D721Med (cell line): ENCODE measurements at places on chromosomes 6 and 20.

DNA sequence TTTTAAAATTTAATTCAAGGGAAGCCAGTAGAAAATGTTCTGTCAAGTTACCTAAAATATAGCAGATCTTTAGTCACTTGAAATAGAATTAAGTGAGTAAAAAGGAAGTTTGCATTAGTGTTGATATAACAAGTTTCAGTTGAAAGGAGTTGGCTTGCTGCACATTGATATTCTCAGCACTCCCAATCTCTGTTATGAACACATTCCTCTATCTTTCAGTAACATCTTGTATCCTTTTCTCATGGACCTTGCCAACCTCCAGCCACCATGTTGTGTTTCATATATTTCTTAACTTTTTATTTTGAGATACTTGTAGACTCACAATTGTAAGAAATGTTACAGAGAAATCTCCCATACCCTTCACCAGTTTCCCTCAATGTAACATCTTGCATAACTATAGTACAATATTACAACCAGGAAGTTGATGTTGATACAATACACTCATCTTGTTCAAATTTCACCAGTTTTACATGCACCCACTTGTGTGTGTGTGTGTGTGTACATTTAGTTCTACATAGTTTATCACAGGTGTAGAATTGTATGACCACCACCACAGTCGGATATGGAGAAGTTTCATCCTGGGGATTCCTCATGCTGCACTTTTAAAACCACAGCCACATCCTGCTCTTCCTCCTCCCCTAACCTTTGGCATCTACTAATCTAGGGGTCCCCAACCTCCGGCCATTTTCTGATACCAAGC, 20.2 kb upstream of the PAQR8 start:
- DNase-seq = no peak

GRCh38 chr6:92024110-92024509, 1395.2 kb downstream of the EPHA7 start:
- no peak for DNase-seq

- no peak for DNase-seq
These were observed 51.7 kb downstream of the MOCS1 start for GRCh38 chr6:39882531-39882899.

- DNase-seq = no peak
These were observed 104.5 kb upstream of the RNF217 start for GRCh38 chr6:124857746-124858145.

- no peak for DNase-seq
These were observed 211.3 kb upstream of the RUNX2 start for GRCh38 chr6:45116714-45117410.

- no peak for DNase-seq
These were observed 140.1 kb downstream of the BTBD9 start for GRCh38 chr6:38499529-38500096.

DNA sequence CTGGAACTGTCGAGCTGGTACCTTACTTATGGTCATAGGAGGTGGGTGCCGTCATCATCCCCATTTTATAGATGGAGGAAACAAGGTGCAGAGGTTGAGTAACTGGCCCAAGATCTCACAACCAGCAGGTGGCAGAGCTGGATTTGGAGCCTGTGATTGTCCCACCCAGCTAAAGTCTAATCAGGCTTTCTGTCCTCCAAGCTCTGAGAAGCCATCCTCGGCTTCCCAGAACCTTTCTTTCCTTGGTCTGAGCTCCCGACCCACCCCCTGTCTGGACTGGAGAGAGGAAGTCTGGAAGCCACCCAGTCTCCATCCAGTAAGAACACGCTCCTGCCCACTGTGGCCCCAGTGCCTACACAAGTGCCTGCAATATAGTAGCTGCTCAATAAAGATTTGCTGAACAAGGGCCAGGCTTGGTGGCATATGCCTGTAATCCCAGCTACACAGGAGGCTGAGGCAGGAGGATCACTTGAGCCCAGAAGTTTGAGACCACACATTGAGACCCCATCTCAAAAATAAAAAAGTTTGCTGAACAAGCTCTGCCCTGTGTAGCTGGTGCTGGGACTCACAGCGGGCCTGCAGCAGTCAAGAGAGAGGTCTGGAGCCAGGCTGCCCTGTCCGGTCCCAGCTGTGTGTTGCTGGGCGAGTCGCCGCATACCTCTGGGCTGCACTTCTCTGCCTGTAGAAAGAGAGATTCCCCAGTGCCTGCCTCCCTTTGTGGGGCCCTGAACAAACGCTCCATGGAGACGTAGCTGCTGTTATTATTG, 32.5 kb upstream of the DLGAP4 start:
- DNase-seq = no peak

DNA sequence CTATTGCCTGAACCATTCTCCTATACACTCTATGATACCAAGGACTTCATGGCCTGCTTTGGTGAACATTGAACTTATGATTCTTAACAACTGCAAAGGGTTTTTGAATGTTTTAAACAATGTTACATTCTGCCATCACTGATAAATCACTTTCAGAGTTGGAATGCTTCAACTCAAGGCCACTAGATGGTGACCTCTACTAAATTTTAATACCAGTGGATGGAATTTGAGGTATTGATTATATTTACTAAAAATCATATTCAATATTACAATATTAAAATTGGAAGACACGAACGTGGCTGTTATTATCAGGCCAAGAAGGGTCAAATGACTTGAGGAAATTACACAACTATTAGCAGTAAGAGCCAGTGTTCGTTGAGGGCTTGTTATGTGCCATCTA, 18.6 kb downstream of the MYCT1 start:
- no peak for DNase-seq

- no peak for DNase-seq
These were observed 64.4 kb upstream of the FUCA2 start for GRCh38 chr6:143575901-143576426.

DNA sequence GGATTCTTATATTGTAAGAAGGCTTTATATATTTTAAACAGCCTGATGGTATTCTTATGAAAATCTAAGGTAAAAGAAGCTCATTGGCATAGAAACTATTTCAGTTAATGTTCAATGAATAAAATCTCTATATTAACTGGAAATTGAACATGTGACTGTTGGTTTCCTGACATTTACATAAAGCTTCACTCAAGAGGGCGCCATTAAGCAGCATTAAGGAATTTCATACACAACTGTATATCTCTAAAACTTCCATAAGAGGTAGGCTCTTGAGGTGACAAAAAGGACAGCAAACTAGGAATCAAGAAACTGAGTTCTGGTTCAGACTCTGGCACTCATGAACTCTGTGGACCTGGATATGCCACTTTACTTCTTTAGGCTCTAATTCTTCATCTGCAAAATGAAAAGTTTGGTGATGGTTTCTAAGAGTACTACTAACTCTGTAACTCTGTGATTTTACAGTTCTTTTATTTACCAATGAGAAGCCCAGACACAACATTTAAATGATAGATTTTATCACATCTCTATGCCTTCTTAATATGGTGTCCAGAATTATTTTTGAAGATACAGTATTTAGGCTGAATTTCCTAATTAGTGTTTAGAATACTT, 147.5 kb downstream of the FLRT3 start:
- no peak for DNase-seq

DNA sequence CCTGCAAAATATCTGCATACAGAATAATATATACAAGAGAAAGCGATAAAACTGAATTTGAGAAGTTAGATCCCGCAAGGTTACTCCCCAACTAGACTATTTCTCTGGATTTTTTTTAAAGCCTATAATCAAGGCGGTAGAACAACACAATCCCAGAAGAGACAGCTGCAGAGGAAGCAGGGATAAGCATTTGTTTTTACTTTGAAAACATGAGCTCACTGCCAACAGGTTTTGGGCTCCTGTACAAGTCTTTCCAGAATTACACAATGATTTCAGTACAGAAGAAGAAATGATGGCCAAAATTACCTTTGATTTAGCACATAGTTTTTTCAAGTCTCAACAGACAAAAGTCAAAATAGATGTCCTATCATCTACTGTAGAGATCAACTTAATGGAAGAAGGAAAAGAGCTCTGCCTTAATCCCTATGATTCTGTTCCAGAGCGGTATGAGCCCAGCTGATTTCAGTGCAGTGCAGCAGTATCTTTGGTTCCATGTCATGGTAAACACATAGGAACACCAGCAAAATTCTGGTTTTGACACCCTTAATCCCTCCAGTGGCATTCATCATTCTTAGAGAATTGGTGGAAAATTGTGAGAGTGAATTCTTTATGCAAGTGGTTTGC, 304.3 kb downstream of the HDGFL1 start:
- no peak for DNase-seq

DNA sequence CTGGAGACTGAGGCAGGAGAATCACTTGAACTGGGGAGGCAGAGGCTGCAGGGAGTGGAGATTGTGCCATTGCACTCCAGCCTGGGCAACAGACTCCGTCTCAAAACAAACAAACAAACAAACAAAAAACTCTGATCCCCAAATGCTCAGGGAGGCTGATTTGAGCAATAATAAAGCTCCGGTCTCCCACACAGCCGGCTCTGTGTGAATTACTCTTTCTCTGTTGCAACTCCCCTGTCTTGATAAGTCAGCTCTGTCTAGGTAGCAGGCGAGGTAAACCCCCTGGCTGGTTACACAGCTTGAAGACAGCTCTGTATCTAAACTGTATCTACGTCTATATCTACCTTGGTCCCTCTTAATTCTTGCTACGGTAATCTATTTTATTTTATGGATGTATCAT, 6.4 kb upstream of the SERINC3 start:
- DNase-seq = no peak

GRCh38 chr6:149925253-149925973, 2.5 kb upstream of the RAET1G start:
- no peak for DNase-seq

GRCh38 chr6:53536561-53536960, 8.3 kb downstream of the GCLC start:
- DNase-seq = no peak

DNA sequence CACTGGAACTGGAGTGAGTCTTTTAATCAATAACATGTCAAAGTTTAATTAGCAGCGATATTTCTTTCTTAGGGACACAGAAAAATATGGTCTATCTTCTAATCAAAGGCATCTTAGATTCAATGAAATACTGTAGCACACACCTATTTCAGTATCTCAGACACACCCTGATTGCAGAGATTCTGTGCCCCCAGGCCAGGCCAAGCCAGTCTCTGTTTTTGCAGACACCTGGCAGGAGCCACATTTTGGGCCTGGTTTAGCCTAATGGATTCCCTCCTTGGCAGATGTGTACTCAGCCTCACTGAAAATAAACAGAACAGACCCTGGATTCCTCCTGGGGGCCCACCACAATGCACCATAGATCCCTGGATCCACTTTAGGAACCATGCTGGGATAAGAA, 74.8 kb downstream of the LRFN2 start:
- no peak for DNase-seq

DNA sequence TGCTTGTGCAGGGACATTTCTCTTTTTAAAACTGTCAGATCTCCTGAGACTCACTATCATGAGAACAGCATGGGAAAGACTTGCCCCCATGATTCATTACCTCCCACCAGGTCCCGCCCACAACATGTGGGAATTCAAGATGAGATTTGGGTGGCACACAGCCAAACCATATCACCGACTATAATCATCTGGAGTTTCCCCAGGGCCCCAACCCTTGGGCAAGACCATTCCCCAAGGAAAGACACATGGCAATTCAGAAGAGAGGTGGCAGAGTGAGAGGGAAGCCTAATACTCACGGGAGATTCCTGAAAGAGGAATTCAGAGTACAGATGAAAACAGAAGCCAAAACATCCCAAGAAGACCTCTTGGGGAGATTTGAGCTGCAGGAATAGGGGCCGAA, 291.0 kb upstream of the PLCB4 start:
- DNase-seq = no peak

DNA sequence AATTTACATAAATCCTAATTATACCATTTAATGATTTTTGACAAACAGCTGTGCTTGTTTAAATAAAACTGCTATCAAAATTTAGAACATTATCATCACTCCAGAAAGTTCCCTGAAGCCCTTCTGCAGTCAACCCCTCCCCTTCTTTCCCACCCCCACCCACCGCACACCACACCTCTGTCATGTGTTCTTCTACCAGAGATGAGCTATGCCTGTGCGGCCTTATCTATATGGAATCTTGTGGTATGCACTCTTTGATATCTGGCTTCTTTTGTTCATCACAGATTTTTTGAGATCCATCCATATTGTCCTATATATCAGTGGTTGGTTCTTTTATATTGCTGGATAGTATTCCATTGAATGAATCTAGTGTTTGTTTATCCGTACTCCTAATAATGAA, 7.2 kb downstream of the MYLIP start:
- DNase-seq = no peak

GRCh38 chr20:64160118-64160517, 4.1 kb upstream of the MYT1 start:
- DNase-seq = no peak

DNA sequence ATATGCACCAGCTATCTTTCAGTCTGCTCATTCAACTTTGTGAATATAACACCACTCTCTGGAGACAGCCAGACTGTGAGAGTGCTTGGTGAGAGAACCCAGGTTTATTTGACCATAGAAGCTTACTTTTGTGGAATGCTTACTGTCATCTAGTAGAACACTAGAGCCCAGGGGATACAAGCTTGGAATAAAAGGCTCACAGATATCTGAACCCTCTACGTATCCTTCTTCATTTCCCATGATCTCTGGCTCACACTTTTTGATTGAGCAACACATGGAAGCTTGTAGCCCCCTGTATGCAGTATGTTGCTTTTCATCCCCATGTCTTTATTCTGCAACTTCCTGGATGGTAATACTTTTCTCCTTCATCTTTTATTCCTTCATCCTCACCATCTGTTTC, 835.3 kb upstream of the CITED2 start:
- DNase-seq = no peak

GRCh38 chr6:106125925-106126435, 39.8 kb downstream of the PRDM1 start:
- DNase-seq = no peak

DNA sequence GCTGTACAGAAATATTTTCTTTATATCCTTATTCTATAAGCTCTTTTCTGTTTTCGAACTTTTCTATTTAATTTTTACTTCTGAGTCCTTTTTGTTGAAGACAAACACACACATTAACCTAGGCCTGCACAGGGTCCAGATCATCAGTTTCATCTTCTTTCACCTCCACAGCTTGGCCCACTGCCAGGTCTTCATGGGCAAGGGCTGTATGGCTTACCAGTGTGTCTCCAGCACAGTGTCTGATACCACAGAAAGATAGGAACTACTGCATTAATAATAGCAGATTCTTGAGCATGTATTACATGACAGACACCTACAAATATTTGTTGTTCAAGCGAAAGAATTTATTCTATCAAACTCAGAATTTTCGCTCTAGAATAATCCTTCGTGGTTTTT, 24.4 kb downstream of the QKI start:
- DNase-seq = no peak

- DNase-seq = no peak
These were observed 56.4 kb upstream of the SLC22A1 start for GRCh38 chr6:160065200-160065599.

DNA sequence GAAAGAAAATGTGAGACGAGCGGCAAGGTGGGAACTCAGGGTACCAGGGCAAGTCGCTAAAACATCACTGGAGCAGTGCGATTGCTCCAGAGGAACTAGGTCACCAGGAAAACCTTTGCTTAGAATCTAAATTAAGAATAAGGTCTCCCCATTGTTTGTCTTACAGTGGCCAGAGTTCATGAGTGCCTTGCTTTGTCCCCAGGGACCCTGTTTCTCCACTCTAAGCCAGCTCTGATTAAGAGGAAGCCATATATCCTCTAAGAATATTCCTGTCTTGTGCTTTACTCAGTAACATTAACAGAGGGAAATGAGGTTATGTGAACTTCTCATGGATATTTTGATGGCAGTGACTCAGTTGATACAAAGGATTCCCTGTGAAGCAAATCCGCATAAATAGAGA, 305.8 kb downstream of the CD83 start:
- no peak for DNase-seq
